ENCODE measurements at places on chromosomes 6 and 20.

DNA sequence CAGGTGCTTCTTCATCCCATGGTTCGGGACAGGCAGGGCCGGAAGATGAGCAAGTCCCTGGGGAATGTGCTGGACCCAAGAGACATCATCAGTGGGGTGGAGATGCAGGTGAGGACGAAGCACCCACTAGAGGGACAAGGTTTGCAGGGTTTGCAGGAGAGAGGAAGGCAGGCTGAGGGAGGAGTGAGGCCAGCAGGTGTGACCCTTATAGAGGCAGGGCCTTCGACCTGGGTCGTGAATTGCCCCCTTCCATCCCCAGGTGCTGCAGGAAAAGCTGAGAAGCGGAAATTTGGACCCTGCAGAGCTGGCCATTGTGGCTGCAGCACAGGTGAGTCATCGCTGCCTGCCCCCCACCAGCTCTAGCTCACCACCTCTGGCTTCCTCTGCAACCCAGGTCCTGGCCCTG is 8.4 kb downstream of the VARS2 start:
- DNase-seq = no peak

- DNase-seq = no peak
Observed at GRCh38 chr6:159727717-159728445, 575 bp downstream of the WTAP start.

GRCh38 chr6:26025047-26025893 is 62.0 kb upstream of the HFE start:
- DNase-seq = peak; percentile 76

DNA sequence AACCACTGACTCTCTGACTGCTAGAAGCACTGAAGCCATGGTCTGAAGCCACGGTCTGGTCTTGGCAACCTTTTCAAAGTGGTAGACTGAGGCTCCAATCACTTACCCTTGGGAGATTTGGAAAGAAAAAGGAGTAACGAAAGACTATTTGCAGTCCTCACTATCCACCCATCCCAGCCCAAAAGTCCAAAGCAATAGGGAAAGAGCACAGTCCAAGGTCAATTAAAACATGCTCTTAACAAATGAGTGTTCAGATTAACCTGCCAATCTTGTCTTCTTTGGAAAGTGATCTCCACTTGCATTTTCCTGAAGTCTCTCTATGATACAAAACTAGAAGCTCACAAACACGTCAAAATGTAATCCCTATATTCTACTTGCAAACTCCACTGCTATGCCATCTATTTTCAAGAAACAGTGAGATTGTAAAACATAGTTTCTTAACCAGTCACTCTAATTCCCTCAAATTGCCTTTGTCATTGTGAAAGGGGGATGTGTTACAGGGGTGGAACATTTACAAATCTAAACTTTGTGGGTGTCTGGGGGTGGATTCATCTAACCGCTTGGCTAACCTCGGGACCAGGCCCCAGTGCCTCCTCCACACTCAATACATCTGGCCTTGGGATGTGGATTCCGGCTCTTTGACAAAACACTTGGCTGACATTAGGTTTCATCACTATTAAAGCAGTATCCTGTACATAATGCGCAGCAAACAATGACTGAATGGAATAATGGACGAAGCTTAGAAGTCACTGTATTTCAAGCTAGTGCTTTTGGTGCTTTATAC is 56.4 kb downstream of the B4GALT5 start:
- DNase-seq = peak; percentile 60

DNA sequence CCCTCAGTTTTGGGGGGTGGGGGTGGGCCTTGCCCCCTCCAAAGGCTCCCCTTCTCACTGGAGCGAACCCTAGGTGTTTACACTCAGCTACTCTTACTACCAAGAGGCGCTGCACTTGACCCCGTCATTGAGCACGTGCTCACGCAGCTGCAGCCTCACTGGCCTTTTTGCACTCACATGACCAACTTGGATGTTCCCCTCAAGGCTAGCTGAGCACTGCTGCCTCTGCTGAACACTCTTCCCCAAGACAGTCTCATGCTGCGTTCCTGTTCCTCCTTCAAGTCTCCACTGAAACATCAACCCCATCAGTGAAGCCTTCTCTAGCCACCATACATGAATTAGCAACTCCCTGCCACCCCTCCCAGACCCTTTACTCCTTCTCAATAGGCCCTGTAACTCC is 4.0 kb downstream of the SOD2 start:
- DNase-seq = no peak

DNA sequence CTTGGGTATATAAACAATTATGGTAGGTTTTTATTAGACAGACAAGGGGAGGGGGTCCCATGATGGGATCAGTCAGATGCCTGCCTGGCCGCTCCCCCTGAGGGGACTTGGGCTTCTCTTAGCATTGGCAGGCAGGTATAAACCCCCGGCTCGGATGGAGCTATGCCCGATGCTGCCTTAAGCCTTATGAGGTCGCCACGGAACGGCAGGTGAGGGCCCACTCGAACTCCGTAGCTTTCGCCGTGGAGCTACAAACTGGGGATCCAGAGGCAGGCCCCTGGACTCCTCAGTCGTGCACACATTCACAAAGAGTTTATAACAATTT is 148.8 kb downstream of the TRIM27 start:
- DNase-seq = no peak

DNA sequence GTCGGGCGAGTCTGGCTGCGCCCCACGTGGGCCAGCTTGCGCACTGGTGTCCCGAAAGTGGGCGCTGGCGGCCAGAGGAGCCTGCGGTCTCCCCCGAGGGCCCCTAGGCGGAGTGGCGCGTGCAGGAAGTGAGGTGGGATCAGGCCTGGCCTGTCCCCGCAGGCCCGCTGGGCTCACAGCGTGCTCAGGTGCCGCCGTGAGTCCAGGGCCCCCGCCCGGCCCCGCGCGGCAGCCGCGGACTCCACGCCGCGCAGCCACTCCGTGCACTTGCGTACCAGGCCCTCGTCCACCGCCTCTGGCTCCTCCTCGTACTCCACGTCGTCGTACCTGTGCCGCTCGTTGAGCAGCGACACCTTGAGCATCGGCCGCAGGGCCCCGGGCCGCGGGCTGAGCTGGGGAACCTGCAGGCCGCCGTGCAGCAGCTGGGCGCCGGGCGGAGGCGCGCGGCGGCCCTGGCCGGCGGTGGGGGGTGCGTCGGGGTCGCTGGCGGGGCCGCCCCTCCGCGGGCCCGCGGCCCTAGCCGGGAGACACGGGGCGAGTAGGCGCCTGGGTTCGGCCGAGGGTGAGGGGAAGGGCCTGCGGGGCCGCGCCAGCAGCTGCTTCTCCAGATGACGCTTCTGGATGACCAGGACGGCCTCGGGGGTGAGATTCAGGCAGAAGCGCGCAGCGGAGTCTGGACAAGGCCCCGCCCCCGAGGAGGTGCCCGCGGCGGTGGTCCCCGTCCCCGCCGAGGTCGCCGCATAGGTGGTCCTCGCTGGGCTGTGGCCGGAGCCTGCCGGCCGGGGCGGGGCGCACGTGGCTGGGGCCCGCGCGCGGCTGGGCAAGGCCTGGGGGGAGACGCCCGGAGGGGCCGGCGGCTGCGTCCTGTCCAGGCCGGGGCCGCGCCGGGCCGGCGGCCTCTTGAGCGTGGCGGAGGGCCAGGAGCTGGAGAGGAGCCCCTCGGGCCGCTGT is 835 bp downstream of the PRR18 start:
- DNase-seq = no peak

DNA sequence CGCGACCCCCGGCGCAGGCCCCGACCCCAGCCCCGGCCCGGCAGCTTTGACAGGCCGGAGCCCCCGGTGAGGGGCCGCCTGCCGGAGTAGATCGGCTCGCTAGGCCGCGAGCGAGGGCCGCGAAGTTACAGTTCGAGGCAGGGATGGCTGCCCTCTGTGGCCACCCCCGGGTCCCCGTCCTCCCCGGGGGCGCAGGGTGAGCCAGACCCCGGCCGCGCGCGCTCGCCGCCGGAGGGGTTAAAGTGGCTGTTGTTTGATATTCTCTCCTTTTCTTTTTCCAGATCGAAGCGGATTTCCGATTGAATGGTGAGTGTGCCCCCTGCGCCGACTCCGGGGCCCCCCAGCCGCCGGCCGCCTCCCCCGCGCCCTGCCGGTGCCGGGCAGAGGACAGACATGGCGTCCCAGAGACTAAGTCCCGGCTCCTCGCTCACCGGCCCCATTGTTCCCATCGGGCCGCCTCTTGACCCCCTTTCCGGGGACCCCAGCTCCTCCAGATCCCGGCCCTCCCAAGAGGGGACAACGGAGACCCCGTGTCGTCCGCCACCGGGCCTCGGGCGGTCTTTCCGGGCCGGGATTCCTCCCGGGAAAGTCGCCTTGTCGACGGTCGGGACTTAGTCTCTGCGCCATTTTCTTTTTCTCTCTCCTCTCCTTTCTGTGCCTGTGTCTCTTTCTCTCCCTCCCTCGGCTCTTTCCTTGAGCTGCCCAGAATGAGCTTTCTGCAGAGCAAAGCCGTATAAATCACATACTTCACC is 704 bp downstream of the TOP1 start:
- no peak for DNase-seq

GRCh38 chr20:32433311-32434021 is 75.3 kb downstream of the ASXL1 start:
- no peak for DNase-seq

DNA sequence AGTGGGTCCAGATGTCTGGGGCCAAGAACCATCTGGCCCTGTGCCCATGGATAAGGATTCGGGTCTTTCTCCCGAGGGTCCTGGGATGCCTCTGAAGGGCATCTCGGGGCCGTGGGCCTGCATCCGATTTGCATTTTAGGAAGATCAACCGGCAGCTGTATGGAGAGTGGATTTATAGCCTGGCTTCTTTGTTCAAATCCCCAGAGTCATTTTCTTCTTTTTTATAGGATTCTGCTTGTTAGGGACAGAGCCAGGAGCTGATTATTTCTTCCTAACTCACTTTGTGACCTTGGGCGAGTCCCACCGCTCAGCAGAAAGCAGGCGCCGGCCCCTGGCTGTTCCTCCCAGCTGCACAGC is 52.9 kb upstream of the APCDD1L start:
- DNase-seq = no peak

DNA sequence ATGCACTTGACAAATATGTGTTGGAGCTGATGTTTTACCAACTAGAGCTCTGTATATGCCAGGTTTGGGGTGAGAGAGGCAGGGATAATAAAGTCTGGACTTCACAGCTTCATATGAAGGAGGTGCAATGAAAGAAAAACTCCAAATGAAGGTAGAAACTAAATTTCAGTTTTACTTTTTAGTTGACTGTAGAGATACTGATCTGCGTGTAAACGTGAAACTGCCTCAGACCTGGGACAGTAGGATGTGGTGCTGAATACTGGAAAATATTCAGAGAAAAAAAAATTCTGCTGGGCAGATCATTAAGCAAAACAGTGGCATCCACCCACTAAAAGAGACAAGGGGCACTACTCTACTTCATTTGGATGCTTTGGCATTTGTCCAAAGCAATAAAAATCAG is 94.5 kb downstream of the BACH2 start:
- DNase-seq = no peak

DNA sequence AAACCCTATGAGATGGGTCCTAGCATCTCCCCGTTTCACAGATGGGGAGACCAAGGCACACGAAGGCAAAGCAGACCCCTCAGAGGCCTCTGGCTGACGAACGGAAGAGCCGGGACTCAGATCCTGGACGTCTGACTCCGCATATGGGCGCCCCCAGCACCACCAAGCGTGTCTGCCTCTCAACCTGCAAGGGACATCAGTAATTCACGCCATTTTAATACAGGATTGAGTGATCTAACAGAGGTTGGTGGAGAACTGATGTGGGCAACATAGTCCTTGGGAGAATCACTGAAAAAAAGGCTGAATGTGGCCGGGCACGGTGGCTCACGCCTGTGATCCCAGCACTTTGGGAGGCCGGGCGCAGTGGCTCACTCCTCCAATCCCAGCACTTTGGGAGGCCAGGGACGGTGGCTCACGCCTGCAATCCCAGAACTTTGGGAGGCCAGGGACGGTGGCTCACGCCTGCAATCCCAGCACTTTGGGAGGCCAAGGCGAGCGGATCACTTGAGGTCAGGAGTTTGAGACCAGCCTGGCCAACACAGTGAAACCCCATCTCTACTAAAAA is 206.6 kb downstream of the DLL1 start:
- DNase-seq = no peak

- no peak for DNase-seq
Observed at GRCh38 chr6:131000544-131000943, 62.5 kb downstream of the EPB41L2 start.

DNA sequence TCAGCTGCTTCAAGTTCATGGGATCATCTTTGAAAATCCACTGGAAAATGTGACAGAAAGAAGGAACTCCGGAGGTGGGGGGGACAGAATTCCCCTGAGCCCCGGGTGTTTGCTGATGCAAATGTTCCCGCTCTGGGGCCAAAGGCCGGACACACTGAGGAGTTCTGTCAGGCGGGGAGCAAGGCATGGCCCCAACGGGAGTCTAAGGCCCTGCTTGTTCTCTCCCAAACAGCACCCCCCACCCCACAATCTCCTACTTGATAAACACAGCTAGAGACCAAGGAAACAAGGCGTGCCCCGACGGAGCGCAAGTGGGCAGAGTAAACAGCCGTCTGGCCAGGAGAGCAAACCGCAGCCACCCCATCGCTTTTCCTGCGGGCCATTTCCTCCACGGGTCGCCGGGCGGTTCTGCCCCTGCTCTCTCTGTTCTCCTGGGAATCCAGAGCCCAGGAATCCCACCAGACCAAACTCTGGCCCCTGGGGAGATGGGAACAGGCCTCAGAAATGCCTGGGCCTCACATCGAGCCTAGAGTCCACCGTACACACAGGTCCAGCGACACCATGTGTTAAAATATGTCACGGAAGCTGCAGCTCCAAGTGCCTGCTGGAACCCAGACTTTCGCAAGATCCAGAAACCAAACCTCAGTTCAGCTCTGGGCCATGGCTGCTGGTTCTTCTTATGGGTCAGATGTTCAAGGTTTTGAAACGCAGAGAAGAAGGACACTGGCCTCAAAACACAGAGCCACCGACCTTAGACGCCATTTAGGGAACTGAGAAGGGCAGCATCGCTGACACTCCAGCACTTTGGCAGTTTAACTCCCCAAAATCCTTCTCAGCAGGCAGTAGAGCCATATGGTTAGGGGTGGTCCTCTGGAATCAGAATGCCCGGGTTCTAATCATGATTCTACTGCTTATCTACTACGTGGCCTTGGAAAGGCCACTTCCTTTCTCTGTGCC is 104.2 kb downstream of the PREX1 start:
- DNase-seq = peak; percentile 26

DNA sequence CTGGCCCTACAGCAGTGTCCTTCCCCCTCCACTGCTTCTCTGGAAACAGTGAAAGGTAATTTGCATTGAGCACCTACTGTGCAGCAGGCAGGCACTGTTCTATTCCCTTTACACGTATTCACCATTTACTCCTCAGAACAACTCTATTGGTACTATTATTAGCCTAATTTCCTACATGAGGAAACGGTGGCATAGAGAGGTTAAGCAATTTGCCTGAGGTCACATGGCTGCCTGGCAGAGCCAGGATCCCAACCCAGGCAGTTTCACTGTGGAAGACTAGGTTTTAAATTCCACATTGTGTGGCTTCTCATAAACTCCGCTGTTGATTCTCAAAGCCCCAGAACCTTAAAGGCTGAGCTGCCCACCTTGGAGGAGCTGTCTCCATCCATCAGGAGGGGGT is 72.7 kb downstream of the CLIC5 start:
- DNase-seq = no peak

DNA sequence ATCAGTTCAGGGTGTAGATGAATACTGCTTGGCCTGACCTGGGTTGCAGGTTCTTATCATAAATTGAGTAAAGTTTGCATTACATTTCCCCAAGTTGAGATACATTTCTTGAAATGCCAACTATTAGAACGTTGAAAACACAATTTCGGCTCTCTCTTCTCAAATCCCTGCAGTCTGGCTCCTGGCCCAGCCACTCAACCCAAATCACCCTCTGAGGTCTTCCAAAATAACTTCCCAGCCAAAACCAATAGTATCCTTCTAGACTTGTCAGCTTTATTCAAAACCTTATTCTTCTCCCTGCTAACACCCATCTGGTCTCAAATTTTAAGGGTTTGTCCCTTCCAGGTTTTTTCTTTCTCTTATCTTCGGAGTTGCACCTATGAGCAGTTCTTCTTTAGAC is 263.6 kb downstream of the EYA4 start:
- DNase-seq = no peak

Measured in fibroblast of skin of right quadriceps (primary cell).